ENCODE measurements at places on chromosomes 12 and 14. TPM values are rescaled to one million over a fixed set of nuclear protein-coding genes. Genes with fewer than 3 reads are reported as not detected.

DNA sequence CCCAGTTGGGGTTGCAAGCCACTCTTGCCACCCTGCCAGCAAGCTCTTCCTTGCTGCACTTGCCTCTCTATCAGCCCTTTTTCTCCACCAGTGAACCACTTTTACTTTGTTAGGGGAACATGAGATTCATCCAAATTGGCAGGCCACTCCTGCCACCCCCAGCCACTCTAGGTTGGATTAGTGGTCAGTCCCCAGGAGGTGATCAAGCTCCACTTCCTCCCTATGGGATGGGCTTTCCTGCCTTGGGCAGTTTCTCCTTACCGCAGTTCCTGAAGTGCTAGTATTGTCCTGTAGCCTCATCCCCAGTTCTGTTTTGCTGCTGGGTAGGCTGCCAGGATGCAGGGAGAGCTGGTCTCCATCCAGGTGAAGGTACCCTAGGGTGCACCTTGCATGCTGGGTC, 104.5 kb downstream of the ALG10 start:
- no peak for DNase-seq

DNA sequence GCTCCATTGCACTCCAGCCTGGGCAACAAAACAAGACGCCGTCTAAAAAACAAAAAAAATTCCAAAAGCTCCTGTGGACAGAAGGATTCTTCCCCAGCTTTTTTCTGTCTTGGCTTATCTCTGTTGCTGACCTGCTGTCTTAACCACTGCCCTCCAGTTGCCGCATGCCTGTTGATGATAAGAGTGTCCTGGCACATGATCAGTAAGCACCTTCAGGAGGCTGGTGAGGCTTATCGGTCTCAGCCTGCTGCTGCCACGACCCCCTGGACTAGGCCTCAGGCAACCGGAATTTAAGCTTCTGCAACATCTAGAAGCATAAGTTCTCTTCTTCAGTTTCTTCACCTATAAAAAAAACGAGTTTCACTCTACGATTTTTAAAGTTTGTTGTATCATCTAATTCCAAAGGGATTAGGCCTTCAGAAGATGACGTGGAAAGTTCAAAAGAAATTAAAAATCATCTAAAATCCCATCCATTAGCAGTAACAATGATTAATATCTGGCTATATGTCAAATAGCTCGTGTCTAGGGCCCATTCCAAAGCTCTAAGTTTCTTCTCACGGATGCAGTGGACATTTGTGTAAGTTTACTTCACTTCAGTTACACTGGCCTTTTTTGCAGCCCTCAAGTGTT, 46.4 kb downstream of the RESF1 start:
- DNase-seq = no peak

- no peak for DNase-seq
Observed at GRCh38 chr12:50550530-50551223, 45.9 kb downstream of the DIP2B start.

GRCh38 chr12:47360771-47361388, 281.1 kb upstream of the AMIGO2 start:
- no peak for DNase-seq

DNA sequence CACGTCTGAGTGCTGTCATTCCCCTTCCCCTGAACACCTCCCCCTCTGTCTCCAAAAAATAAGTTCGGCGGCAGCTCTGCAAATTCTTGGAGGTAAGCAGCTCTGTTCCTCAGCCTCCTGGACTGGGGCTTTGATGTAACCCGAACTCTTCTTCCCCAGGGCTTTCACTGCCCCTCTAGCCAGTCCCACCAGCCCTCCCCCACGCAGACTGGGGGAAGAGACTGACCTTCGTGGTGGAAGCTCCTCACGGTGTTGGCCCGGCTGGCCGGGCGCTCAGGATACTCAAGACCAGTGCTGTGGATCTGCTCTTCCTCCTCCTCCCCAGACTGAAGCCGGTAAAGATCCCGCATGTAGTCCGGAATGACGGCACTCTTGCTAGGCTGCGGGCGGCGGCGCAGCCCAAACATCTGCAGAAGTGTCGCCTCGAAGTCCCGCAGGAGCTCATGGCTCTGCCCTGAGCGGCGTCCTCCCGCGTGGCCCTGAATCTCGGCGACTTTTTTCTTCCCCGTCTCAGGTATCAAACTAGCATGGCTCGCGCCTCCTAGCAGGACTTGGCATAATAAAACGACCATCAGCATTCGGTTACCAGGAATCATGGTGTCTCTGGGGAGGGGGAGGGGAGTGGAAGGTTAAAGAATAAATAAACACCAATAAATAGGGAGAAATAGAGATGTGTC, 4.9 kb downstream of the BMP4 start:
- DNase-seq = peak; percentile 48

DNA sequence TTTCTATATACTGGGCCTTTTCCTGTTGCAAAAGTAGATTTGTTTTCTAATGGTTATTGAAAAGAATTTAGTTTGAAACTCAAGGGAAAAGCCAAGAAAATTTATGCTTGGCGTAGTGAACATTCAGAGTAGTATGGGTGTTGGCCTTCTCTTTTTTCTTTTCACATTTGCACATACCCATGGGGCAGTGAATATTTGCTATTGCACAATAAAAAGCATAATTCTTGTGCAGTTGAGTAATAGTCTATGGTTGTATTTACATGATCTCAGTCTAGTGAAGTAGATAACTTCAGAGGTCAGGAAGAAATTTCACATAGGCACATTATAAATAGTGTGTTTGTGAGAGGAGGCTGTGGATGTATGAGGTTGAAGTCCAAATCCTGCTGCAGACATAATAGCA, 158.1 kb downstream of the FLRT2 start:
- no peak for DNase-seq

Gene SIX6
- polyA plus RNA-seq = not detected

Gene KCNH5
- 0.23 TPM for polyA plus RNA-seq
